ENCODE measurements at places on chromosomes 6 and 20.
A peak's percentile ranks its signal among the peaks of the same experiment; 100 is the strongest.

DNA sequence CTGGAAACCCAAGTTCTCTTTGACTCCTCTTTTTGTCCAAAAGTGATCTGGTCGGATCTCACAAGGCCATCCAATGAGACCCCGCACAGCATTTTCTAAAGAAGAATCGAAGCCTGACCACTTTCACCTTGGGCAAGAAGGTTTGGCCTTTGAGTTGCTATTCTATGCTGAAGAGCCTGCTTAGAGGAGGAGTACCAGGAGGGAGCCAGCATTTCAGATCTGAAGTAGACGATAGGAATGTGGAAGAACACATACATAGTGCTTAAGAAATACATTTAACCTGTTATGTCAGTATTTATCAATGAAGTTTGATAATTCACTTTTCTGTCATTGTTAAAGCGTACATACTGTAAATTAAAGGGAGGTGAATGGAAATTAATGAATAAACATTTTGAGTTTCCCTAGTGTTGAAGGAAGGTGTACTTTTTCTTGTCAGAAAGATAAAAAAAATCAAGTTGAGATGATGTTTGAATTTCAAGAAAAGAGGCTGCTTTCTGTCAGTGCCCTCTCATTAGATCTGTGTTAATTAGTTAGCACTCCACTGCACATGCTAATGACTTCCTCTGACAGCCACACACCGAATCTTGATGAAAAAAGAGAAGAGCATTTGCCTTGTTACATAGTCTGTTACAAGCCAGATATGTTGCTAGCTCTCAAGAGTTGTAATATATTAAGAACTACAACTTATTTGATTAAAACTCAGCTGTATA, 10.9 kb upstream of the TDRD6 start:
- DNase-seq, result peak; percentile 34

- no peak for DNase-seq
Measured at GRCh38 chr20:17651129-17651759, 30.8 kb downstream of the RRBP1 start.

- DNase-seq, result no peak
Measured at GRCh38 chr6:35402136-35402855, 49.8 kb upstream of the FANCE start.

GRCh38 chr6:74268815-74269599, 573.0 kb downstream of the CD109 start:
- DNase-seq, result no peak

GRCh38 chr20:16477632-16478031, 95.6 kb downstream of the KIF16B start:
- DNase-seq, result no peak

GRCh38 chr20:13891575-13891974, 98.8 kb downstream of the SEL1L2 start:
- no peak for DNase-seq

- DNase-seq, result no peak
Measured at GRCh38 chr6:155377061-155377460, 62.8 kb upstream of the TFB1M start.

DNA sequence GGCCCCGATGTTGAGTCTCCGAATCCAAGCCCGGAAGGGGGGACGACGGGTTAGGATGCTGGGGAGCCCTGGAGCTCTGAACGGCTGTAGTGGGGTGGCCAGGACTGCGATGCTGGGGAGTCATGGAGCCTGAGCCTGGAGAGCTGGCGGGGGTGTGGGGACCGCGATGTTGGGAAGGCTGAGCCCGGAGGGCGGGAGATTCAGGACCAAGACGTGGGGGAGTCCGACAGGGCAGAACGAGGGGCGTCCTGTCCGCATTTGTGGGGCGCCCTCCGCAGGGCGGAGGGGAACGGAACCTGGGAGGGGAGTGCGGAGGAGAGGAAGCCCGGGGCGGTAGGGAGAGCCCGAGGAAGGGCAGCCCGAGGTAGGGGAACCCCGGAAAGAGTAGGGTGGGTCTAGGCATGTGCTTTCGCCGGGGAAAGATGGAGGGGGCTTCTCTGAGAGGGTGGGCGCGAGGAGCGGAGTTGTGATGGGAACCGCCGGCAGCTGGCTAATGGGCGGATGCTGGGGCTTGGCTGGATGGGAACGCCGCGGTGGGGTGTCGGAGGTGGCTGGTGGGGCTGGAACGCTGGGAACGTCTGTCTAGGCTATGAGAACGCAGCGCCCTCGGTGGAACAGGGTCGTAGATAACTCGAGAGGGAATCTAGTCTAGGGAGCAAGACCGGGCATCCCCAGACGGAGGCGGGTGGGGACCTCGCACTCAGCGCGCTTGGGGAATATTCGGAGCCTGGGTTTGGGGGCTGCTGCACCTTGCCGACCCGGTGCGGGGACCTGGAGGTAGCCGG, 684 bp downstream of the PAQR8 start:
- peak; percentile 55 for DNase-seq

DNA sequence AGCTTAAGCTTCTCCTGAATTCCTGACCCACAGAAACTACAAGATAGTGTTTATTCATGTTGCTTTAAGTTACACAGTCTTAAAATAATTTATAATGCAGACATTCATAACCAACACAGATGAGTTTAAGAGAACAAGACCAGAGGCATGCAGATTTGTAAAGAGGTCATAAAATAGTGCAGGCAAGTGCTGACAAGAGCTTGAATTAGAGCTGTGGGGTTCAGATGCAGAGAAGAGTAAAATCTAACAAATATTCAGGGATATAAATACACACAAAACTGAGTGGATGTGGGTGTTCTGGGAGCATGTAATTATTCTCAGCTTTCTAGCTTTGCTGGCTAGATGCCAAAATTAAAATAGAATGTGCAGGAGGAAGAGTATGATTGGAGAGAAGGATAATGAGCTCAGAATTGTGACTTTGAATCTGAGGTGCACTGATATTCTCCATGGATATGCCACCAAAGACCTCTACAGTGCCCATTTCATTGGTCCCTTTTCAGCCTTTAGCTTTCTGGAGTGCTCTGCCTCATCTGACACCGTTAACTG, 291.9 kb upstream of the SGK1 start:
- DNase-seq, result no peak

- no peak for DNase-seq
Measured at GRCh38 chr6:14759976-14760672, 485.7 kb upstream of the JARID2 start.

DNA sequence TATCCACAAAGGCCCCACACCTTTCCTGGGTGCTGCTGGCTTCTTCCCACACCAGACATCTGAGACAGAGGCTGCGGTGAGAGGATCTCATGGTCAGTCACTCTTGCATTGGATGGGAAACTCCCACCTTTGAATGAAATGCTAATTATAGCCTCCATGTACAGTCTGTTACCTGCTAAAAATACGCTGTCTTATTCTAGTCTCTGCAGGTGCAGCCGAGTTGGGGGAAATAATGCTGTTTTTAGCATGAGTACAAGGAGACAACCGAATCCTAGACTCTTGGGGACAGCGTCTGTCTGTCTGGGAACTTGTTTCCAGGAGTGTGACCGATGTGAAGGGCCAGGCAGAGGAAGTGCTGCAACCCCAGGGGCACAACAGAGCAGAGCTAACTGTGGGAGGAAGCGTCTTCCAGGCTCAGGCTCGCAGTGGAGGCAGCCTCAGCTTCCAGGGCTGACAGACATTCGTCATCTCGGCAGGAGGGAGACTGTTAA, 286.2 kb downstream of the PREX1 start:
- DNase-seq, result no peak

- no peak for DNase-seq
Measured at GRCh38 chr20:22407237-22408193, 176.9 kb downstream of the FOXA2 start.

DNA sequence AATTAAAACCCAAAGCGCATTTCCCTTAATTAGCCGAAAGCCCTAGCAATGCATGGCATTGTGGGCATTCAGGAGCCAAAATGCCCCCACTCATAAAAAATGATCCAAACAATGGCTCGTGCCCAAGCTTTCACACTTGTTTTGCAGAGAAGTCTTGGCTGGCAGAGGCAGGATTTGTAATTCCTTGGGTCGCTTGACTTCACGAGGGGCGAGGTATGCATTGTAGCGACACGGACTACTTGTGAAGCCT, 613 bp upstream of the SASH1 start:
- no peak for DNase-seq

GRCh38 chr6:82568290-82568993, 204.8 kb downstream of the TPBG start:
- no peak for DNase-seq

- DNase-seq, result no peak
Measured at GRCh38 chr6:90729057-90729456, 142.2 kb upstream of the MAP3K7 start.

DNA sequence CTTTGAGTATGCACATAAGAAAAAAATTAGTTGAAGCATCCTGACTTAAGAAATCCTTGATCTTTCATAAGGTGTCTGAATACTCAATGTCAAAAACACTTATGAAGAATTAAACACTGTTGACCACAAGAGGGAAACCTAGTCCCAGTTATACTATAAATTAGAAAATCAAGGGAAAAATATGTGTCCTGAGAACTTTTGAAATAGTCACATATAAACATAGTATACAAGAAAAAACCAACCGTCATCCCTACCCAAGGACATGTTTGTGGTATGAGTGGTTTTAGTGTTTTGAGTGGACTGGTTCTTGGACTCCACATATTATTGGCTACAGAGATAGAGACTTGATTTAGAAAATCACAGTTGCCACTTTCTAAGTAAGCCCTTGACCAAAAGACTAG, 7.6 kb upstream of the HLA-DRA start:
- peak; percentile 75 for DNase-seq

GRCh38 chr6:149248693-149249369, 68.7 kb upstream of the TAB2 start:
- DNase-seq, result no peak

- DNase-seq, result no peak
Measured at GRCh38 chr6:70124882-70125545, 177.9 kb downstream of the COL9A1 start.

GRCh38 chr20:31691646-31692275, 30.9 kb downstream of the BCL2L1 start:
- DNase-seq, result peak; percentile 77

DNA sequence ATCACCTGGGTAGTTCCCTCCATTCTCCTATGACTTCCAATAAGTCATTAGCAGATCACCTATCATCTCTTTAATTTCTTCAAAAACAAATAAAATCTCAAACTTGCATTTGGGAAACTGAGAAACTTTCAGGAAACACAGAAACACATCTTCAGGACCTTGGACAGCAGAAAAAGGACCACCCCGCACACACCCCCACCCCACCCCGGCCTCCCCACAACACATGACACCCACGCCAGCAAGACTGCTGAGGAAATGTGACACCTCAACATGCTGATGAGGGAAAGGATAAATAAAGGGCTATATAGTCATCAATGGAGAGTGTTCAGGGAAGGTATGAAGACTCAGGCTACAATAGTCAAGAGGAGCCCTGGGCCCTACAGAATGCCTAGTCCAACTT, 15.6 kb upstream of the TRIM39 start:
- DNase-seq, result no peak

- DNase-seq, result no peak
Measured at GRCh38 chr6:137403855-137404254, 90.3 kb downstream of the OLIG3 start.

GRCh38 chr20:56574531-56575142, 41.6 kb downstream of the FAM209B start:
- DNase-seq, result no peak

DNA sequence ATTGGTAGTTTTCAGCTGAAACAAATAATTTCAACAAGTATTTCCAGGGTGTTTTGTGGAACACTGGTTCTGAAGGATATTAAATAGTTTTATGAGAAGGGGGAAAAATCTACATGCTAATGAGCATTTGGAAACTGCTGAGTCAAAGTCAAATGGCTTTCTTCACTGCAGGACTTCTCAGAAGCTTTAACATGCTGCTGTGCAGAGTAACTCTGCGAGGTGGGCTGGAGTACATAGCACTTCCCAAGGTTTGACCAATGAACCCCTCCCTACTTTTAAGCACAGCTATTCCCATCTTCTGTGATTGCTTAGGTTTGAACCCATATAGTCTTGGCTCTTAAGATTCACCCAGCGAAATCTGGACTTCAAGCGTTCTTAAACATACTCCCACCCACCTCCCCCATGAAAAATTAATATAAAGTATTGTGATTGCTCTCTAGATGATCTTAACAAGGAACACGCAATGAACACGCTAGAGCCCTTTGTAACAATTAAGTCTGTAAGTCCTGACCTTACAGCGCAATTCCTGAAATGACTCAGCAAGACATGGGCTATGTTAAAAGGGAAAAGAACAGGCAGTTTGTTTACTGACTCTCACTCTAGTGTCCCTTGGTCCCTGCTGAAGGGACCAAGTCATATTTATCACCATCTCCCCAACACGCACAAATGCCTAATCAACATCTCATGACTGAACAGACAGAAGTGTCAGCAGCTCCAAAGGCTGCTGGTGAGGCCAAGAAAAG, 105.2 kb downstream of the NFATC2 start:
- no peak for DNase-seq

DNA sequence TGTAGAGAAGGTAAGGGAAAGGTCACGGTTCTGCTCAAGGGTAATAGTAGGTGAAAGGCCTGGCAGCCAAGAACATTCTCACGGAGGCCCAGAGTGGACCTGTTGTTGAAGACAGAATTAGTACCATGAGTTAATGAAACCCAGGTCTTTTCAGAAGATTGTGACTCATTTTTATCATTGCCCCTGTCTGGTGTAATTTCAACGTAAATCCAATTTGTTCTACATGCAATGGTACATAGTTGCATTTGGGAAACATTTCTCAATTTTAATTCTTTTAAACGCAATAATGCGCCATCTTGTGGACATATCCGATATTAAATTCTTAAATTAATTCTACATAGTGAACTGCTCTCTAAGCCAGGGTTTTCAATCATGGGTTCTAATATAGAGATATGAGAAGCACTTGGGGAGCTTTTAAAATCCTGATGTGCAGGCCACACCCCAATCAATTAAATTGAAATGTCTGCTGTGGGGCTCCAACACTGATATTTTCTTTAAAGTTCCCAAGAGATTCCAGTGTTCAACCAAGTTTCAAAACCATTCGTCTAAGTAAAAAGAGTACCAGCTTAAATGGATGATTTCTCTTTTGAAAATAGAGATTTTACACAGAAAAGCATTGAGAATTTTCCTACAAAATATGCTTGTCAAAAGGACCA, 257.4 kb downstream of the PLCB1 start:
- DNase-seq, result peak; percentile 75

DNA sequence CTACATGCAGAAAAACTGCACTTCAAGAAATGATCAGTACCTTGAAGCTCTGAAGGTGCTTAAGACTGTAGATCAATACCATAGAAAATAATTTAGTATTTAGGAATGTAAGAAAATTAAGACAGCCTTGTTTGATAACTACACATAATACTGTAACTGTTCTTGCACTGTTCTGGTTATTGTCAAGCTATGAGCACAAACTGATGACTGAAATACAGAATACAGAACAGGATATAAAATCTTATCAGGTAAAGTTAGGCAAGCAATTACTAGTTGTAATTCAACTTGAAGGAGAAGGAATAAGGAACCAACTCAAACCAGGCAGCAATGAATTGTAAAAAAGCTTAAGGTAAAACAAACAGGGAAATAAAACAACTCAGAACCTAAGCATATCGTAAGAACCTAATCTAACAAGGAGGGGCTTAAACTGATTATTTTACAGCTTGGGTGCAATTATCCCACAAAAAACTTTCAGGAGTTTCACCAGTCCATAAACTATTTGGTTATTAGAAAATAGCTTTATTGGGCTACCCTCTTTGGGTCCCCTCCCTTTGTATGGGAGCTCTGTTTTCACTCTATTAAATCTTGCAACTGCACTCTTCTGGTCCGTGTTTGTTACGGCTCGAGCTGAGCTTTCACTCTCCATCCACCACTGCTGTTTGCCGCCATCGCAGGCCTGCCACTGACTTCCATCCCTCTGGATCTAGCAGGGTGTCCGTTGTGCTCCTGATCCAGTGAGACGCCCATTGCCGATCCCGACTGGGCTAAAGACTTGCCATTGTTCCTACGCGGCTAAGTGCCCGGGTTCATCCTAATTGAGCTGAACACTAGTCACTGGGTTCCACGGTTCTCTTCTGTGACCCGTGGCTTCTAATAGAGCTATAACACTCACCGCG, 97.7 kb downstream of the ATG5 start:
- DNase-seq, result no peak

All from OCI-LY7 (cell line).